ENCODE measurements at places on chromosomes 13 and 19. TPM values are rescaled to one million over a fixed set of nuclear protein-coding genes. Genes with fewer than 3 reads are reported as not detected.
A peak's percentile ranks its signal among the peaks of the same experiment; 100 is the strongest.

DNA sequence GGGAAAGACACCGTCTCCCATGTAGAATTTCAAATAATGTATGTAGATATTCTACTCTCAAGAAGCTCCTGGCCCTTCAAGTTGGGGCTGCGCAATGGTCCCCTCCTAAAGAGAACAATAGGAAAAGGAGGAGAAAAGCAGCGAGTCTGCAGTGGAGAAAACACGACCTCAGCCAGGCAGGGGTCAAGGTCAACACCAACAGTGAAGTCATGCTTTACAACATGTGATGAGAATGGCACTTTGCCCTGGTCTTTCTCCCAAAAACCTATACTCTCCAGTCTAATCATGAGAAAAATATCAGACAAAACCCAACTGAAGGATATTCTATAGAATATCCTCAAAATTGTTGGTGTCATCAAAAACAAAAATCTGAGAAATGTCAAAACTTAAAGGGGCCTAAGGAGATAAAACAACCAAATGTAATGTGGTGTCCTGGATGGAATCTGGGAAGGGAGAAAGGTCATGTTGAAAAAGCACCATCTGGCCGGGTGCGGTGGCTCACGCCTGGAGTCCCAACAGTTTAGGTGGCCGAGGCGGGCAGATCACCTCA is 101.0 kb downstream of the SPACA7 start:
- H3K4me3 ChIP-seq, result no peak overlapping the region
- no peak overlapping the region for H3K27ac ChIP-seq
- H3K36me3 ChIP-seq, result no peaks in the 10 kb centered on the region
- H3K4me1 ChIP-seq, result no peaks in the 10 kb centered on the region

- H3K36me3 ChIP-seq, result no peaks in the 10 kb centered on the region
- H3K27me3 ChIP-seq, result peaks cover 10% of the 10 kb centered on the region
- DNase-seq, result no peak
- no peak overlapping the region for H3K27ac ChIP-seq
Observed at GRCh38 chr19:45489216-45489855, 7.5 kb downstream of the RTN2 start.

DNA sequence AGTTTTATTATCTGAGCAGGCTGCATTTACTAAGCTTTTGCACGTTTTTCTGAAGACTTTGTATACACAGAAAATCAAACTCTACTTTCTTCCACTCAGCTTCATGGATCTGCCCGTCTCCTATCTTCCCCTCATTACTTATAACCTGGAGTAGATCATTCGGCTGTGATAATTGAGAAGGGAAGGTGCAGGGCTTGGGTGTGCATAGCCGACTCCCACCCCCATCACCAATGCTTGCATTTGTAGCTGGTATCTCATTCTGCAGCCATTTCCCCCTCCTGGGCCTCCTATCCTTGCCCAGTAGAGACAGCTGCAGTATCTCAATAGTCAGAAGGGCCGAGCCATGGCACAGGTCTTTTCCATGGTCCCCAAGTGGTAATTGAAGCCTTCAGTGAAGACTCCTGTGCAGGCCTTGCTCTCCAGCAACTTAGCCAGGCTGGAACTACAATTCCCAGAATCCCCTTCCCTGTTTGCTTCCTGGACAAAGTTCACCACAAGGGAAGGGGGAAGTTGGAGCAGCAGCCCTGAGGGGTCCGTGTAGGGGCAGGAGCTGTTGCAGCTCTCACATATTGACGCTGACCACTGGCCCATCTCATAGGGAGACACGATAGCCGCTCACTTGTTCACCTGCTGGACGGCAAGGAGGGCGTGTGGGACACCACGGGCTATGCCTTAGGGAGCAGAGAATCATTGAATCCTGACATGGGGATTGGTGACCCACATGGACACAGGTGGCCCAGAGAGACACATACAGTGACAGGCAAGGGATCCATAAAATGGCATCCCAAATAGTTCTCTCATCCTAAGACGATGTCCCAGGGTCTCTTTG is 2.1 kb upstream of the SIGLEC8 start:
- no peak overlapping the region for H3K27ac ChIP-seq
- no peaks in the 10 kb centered on the region for H3K36me3 ChIP-seq
- H3K4me3 ChIP-seq, result no peak overlapping the region
- peaks cover 36% of the 10 kb centered on the region for H3K4me1 ChIP-seq
- no peak for DNase-seq
- peaks cover 16% of the 10 kb centered on the region for H3K27me3 ChIP-seq

The ARRDC5 gene
- 8.8 TPM for total RNA-seq

The GIPC3 gene
- total RNA-seq, result 0.66 TPM

The TNFAIP8L1 gene
- total RNA-seq, result 8.5 TPM

The OR7C1 gene
- total RNA-seq, result not detected

The ACER1 gene
- 0.25 TPM for total RNA-seq

DNA sequence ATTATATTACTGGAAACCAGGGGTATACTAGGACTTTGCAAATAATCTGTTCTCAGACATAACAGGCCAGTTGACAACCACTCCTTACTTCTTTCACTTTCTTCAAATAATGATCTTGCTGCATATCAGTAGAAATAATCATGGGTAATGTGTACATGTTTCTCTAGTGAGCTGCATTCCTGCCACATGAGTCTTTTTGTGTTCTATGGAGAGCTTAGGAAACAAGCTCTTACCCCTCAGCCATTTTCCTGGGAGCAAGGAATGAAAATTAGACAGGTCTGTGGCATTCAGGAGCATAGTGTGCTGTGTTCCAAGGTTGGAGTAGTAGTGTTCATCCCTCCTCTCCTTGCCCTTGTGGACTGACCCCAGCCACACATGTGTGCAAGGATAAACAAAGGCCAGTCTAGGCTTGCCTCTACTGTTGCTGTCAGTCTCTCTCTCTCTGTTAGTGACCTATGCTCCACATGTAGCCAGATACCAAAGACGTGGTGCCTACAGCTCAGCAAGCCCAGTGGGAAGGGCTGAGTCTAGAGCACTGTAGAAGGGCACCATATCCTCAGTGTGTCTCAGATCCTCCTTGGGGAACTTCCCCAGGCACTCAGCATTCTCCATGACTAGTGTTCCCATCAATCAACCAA is 11.5 kb upstream of the OXGR1 start:
- H3K36me3 ChIP-seq, result no peaks in the 10 kb centered on the region
- DNase-seq, result no peak
- no peaks in the 10 kb centered on the region for H3K27me3 ChIP-seq
- H3K4me1 ChIP-seq, result peaks cover 3% of the 10 kb centered on the region

DNA sequence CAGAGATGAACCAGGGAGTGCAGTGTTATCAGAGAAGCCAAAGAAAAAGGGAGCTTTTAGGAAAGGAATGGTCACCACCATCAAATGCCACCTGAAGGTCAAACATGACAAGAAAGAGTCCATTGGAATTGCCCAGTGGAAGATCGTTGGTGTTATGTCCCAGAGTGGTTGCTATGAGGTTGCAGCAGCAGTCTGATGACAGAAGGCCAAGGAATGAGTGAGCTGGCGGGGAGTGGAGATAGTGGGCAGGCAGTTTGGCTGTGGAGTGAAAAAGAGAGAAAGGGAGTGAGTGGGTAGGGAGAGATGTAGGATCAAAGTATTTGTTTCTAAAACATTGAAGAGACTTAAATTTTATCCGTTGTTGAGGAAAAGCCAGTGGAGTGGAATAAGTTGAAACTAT is 117.4 kb upstream of the WASF3 start:
- H3K27me3 ChIP-seq, result no peaks in the 10 kb centered on the region
- H3K27ac ChIP-seq, result no peak overlapping the region
- DNase-seq, result no peak
- no peaks in the 10 kb centered on the region for H3K4me1 ChIP-seq
- no peaks in the 10 kb centered on the region for H3K36me3 ChIP-seq

DNA sequence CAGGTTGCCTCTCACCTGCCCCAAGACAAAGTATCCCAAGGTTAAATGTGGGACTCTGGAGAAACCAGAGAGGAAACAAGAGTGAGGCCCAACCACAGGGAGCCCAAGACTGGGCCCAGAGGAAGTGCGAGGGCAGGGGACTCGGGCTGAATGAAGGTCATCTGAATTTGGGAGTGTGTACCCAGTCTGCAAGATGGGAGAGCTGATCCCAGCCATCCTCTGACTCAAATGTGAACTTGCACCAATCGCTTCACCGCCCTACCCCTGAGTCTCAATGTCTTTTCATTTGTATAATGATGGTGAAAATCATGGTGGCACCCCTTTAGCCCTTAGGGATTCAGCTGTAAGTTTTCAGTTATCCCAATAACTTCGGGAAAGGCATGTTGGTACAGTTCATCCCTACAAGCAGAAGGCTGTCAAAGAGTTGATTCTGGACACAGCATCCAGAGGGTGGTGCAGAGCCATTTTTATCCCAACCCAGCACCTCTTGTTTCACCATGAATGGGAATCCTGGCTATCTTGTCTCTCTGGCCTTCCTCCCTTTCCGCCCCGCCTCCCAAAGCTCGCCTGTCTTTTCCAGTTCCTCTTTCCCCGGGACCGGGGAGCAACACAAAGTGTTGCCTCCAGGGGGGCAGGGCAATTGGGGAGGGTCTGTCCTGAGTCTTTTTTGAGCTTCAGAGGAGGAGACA is 123.4 kb downstream of the NUFIP1 start:
- H3K4me1 ChIP-seq, result no peaks in the 10 kb centered on the region
- H3K36me3 ChIP-seq, result no peaks in the 10 kb centered on the region
- no peak overlapping the region for H3K4me3 ChIP-seq
- no peak overlapping the region for H3K27ac ChIP-seq
- no peaks in the 10 kb centered on the region for H3K27me3 ChIP-seq

DNA sequence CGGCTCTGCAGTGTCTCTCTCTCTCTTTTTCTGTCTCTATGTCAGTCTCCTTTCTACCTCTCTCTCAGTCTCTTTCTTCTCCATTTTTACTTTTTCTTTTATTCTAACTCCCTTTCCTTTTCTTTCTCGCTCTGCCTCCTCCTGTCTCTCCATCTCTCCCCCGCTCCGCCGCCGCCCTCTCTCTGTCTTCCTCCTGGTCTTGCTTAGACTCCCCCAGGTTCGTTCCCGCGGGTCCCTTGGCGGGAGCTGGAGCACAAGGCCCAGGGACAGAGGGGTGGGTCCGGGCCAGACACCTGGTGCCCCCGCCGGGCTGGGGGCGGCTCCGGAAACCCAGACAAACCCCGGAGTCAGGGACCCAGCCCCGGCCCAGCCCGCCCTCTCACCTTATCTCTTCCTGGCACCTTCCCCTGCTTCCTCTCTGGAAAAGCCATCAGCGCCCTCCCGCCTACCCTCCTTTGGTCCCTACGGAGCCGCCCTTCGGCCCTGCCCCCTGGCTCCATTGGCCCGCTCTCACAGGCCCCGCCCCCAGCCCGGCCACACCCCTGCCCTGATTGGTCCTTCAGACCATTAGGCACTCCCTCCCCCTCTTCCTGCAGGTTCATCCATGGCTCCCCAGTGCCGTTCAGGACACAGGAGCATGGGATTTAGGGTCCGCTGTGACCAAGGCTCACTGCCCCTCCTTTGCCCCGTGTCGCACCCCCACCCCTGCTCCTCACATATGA is 15.4 kb upstream of the NOP53 start:
- H3K36me3 ChIP-seq, result no peaks in the 10 kb centered on the region
- H3K4me1 ChIP-seq, result peaks cover 12% of the 10 kb centered on the region
- H3K27ac ChIP-seq, result no peak overlapping the region
- no peak overlapping the region for H3K4me3 ChIP-seq

- DNase-seq, result peak; percentile 50
- H3K36me3 ChIP-seq, result no peaks in the 10 kb centered on the region
- peaks cover 3% of the 10 kb centered on the region for H3K4me1 ChIP-seq
- no peak overlapping the region for H3K4me3 ChIP-seq
- no peak overlapping the region for H3K27ac ChIP-seq
- H3K27me3 ChIP-seq, result no peaks in the 10 kb centered on the region
Observed at GRCh38 chr13:108225440-108225839, 7.2 kb downstream of the ABHD13 start.

DNA sequence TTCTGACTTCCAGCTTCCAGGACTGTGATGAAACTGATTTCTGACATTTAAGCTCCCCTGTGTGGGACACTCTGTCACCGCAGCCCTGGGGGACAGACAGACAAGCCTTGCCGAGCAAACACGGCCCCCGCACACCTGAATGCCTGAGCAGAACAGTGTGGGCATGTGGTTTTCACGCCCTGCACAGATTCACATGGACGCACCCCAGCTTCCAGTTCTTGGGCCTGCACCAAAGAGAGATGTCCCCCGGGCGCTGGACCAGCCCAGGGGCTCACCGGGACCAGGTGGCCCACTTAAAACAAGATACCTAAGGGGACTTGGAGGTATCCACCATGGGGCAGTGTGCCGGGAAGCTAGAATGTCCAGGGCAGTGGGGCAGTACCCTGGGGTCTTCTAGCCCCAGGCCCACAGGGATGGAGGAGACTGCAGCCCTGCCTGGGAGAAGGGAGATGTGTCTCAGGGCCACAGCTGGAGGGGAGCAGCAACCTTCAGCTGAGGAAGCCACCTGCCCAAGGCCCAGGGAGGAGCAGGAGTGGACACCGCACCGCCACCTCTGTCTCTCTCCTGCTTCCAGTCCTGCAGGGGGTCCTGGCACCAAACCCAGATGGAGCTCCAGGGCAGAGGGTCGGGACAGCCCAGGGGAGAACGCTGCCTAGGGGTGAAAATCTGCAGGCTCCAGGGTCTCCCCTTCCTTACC is 50.5 kb downstream of the SOX1 start:
- no peaks in the 10 kb centered on the region for H3K4me1 ChIP-seq
- DNase-seq, result no peak
- H3K4me3 ChIP-seq, result no peak overlapping the region
- H3K27ac ChIP-seq, result no peak overlapping the region
- no peaks in the 10 kb centered on the region for H3K36me3 ChIP-seq
- H3K27me3 ChIP-seq, result no peaks in the 10 kb centered on the region

- H3K36me3 ChIP-seq, result peaks cover 9% of the 10 kb centered on the region
- H3K4me1 ChIP-seq, result peaks cover 27% of the 10 kb centered on the region
- peak; percentile 20 for DNase-seq
- H3K4me3 ChIP-seq, result peak overlapping the region; percentile 76
Observed at GRCh38 chr19:12139269-12139668, 881 bp downstream of the ZNF20 start.

GRCh38 chr19:45278087-45278486 is 27.0 kb downstream of the MARK4 start:
- no peaks in the 10 kb centered on the region for H3K27me3 ChIP-seq
- no peak overlapping the region for H3K27ac ChIP-seq
- no peaks in the 10 kb centered on the region for H3K4me1 ChIP-seq
- DNase-seq, result no peak
- peaks cover 28% of the 10 kb centered on the region for H3K36me3 ChIP-seq

DNA sequence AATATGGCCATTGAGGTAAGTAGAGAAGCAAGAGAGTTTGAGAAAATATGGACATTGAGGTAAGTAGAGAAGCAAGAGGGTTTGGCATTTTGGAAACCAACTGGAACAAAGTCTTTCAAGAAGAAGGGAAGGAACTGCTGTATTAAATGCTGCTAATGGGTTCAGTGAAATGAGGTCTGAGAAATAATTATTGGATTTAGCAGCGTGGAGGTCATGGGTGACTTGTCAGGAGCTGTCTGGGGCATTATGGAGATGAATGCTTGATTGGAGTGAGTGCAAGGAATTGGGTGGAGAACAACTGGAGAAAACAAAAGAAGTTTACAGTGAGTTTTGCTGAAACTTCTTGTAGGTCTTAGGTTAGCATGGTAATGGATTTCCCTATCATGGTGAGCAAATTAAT is 232.3 kb downstream of the ATP8A2 start:
- no peaks in the 10 kb centered on the region for H3K4me1 ChIP-seq
- H3K27ac ChIP-seq, result no peak overlapping the region
- no peak overlapping the region for H3K4me3 ChIP-seq
- no peak for DNase-seq

The ZNF675 gene
- 17.4 TPM for total RNA-seq

The ZNF8 gene
- total RNA-seq, result 6.4 TPM

Measured in natural killer cell (primary cell).